ENCODE measurements at places on chromosomes 11 and 22.

- DNase-seq = no peak
These were observed 4.9 kb downstream of the CHRM4 start for GRCh38 chr11:46386674-46387073.

DNA sequence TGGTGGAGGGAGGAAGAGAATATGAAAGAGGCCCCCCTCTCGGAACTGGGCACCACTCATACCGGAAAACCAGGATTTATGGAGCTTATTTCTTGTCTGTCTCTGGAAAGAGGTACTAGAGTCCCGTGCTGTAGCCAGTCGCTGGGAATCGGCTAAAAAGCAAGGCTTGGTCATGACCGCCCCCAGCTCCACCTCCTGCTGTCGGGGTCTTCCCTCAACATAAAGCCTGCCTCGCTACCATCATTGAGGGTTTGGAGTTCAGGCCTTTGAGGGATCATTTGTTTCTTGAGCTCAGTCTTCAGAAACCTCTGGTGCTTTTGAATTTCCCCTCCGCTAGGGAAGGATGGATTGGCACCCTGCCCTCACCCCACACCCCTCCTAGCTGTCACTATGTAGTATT, 97.1 kb downstream of the TSPAN18 start:
- no peak for DNase-seq

- DNase-seq = no peak
These were observed 15.3 kb upstream of the IL17REL start for GRCh38 chr22:50027639-50028537.

DNA sequence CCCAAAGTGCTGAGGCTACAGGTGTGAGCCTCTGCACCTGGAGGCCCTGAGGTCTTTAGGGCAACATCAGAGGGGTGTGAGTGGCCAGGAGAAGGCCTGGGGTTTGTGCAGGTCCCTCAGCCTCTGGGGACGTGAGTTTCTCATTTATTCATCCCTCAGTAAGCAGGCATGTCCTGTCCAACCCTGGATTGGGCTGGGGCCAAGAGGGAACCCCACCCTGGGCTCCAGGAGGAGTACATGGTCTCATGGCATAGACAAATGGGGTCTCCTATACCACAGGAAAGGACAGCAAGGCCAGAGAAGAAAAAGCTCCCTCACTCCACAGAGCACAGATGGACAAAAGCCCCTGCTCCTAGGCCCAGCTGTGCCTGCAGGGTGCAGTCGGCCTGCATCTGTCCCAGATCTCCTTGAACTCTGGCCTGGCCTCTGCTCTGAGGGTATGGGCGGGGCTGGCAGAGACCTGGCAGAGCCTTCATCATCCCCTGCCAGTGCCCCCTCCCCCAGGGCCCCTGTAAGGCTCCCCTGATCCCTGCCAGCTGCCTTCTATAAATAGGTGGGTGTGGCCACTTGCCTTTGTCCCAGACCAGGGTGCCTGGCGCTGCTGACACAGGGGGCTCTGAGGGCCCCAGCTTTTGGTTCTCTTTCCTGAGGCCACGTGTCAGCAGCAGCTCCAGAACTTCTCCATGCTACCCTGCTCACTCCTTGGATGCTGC, 34.6 kb downstream of the A4GALT start:
- no peak for DNase-seq

- DNase-seq = no peak
These were observed 119.1 kb downstream of the WT1 start for GRCh38 chr11:32316232-32316631.

DNA sequence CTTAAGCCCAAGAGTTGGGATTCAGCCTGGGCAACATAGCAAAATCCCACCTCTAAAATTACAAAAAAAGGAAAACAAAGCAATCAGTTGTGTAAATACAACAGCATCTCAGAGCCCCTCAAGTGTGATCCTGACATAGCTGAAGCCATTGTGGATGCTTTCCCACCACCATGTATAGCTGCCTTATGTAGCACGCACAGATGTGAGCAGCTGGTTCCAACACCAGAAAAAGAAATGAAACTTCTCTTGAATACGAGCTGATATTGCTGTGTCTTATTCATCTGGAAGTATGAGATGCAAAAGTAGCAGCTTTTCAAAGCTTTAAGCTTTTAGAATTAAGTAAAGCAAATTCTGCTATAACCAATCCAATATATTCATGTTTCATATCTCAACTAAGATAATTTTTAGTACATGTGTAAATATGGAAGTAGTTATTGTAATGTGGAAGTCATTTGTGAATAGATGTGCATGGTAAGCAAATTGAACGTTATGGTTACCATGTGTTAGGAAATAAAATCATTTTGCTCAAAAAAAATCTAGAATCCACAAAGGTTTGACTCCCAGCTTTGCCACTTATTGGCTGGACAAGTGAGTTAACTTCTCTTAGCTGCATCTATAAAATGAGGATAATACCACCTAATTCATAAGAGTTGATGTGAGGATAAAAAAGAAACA, 63.2 kb downstream of the SGSM3 start:
- DNase-seq = no peak

DNA sequence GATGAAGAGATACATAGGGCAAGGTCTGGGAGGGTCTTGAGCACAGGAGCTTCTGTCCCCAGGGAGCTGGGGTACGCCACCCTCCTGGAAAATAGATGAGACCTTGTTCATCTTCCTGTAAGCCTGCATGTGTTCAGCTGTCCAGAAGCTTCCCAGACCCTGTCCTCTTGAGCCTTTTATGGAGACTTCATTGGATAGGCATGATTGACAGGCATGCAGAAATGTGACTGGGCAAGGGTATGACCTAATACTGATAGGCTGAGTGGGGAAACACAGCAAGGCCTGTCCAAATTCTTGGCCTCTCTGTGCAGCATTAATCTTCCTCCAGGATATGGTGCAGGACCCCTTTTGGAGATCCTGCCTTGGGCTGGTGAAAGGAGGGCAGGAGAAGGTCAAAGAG, 15.7 kb downstream of the ARCN1 start:
- no peak for DNase-seq

DNA sequence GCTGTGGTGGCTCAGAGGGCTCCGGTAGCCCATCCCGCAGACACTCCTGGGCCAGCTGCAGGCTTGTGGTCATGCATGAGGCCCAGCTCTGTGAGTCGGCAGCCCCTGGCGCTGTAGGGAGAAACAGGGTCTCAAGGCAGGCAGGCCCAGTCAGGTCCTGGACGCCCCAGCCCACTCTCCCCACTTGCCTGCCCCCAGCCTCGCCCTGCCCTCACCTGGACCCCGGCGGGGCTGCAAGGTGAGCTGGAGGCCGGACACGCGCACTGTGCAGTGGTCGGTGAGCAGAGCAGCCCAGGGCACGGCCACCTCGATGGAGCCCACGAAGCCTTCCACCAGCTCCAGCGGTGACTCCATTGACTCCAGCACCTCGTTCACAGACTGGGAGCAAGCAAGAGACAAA, 2.9 kb downstream of the ATG2A start:
- DNase-seq = no peak

- DNase-seq = no peak
These were observed 963.4 kb upstream of the CCDC90B start for GRCh38 chr11:84249344-84250135.

DNA sequence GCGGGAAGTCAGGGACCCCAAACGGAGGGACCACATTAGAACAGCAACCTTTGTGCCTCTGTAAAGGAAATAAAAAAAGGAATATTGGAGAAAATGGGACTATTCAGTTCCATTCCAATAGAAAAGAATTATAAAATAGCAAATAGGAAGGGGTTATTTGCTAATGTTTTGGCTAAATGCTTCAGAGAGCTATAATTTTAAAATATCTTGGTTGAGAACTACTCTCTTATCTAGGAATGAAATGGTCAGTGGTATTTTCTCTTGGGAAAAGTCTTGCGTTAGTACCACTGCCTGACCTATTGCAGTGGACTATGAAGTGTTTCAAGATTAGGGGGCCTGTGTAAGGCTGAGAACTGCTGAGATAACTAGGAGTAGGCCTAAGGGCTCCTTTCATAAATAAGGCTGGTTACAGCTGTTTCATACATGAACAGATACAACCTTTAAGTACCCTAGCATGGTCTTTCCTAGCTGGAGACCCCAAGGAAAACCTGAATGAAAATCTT, 6.9 kb upstream of the WEE1 start:
- no peak for DNase-seq

- DNase-seq = no peak
These were observed 660.3 kb downstream of the TBC1D22A start for GRCh38 chr22:47422736-47423135.

GRCh38 chr11:27282806-27283205, 80.2 kb downstream of the CCDC34 start:
- DNase-seq = no peak

DNA sequence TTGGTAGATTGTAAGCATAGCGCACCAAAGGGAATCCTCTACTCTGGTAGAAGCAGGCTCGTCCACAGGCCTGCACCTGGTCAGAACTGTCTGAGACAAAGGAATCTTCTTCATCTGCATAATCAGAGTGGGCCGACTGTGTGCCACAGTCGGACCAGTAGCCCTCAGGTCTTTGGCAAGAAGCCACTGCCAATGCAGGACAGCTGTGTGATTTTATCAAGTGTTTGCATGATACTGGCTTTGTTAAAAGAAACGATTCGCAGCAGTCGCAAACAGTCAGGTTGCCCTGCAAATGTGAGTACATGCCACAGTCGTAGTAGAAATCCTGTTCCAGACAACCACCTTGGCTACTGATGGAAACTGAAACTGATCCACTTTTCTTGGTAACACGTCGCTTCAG, 4.9 kb upstream of the CCDC34 start:
- DNase-seq = no peak

- DNase-seq = peak; percentile 25
These were observed 13.2 kb downstream of the OTUB1 start for GRCh38 chr11:63999349-64000025.
